Hepatocyte (in vitro differentiated cells): ENCODE measurements at places on chromosomes 1 and 21.

GRCh38 chr1:119712342-119713038 lies 756 bp downstream of the PHGDH start:
- peak; percentile 92 for DNase-seq

DNA sequence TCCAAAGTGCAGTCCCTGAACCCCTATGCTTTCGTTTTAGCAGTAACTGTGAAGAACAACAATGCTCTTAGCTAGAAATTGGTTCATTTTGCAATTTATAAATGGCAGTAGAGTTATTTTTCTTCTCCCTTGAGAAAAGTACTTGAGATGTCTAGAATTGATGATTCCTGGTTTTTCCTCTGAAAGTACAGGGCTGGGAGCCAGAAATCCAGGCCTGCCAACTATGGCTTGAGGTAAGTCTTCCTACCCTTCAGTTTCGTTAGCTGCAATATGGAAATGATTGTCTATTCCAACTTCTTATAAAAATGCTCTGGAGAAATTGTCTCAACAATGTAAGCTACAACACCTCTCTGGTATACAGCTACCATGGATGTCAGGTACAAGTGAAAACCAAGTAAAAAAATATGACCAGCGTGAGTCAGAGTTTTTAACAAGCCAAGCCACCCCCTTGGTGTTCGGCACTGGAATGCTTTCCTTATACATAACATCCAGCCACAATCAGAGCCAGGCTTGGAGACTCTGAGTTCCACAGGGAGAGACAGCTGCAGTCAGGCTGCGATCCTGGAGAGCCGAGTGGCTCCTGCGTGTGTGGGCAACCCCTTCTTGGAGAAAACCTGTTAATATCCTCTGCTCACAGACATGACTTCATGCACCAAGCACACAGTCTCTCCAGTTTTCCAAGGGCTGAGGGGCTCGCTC lies 22.0 kb downstream of the TSPAN2 start:
- no peak for DNase-seq

DNA sequence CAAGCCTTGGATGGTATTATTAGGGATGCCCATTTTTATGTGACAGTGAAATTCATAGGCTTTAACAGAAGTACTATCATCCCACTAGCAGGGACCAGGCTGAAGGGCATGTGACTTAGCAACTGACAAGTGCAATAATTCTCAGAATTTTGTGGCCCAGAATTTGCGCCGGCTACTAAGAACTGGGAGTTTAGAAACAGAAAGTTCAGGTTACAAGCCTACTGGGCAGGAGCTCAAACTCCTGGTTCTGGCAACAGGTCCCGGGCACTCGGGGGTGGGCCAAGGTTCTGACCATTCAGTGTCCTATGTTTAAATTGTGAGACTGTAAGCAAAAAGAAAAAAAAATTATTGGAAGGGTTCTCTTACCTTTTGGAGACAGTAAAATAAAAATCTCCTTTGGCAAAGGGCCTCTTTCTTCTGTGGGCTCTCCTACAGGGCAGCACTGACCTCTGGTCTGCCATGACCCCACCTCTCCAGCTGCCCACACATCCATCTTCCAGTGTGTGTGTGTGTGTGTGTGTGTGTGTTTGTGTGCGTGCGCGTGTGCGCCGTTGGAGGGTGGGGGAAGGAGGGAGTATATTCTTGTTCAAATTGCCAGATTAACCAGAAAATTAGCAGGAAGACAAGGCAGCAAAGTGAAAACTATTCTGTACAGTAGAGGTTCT lies 26.1 kb downstream of the IRF2BP2 start:
- no peak for DNase-seq

GRCh38 chr1:230230948-230231773 lies 164.1 kb downstream of the GALNT2 start:
- no peak for DNase-seq
